ENCODE measurements at places on chromosomes 2 and 18.
A peak's percentile ranks its signal among the peaks of the same experiment; 100 is the strongest.

DNA sequence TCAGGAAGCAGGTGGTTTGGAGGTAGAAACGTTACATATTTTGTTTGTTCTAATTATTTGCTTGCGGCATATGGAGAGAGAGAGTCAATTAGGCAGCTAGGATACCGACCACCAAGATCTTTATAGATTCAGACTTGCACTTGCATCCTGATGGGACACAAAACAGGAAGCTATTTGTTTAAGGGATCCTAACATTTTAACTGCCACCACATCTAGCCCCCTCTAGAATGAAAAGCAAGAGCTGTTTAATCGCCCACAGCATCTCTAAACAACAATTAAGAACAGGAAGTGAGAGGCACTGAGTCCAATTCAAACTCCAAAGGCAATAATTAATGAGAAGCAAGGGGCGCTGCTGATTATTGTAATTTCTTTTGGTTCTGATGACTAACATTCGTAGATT lies 182.0 kb upstream of the LINC00305 start:
- no peak for DNase-seq

- peak; percentile 78 for DNase-seq
Measured at GRCh38 chr2:47058003-47058931, 96.8 kb downstream of the STPG4 start.

- DNase-seq: no peak
Measured at GRCh38 chr2:144198116-144198515, 321.8 kb downstream of the ZEB2 start.

GRCh38 chr2:234083572-234084348 lies 33.3 kb downstream of the SPP2 start:
- no peak for DNase-seq

DNA sequence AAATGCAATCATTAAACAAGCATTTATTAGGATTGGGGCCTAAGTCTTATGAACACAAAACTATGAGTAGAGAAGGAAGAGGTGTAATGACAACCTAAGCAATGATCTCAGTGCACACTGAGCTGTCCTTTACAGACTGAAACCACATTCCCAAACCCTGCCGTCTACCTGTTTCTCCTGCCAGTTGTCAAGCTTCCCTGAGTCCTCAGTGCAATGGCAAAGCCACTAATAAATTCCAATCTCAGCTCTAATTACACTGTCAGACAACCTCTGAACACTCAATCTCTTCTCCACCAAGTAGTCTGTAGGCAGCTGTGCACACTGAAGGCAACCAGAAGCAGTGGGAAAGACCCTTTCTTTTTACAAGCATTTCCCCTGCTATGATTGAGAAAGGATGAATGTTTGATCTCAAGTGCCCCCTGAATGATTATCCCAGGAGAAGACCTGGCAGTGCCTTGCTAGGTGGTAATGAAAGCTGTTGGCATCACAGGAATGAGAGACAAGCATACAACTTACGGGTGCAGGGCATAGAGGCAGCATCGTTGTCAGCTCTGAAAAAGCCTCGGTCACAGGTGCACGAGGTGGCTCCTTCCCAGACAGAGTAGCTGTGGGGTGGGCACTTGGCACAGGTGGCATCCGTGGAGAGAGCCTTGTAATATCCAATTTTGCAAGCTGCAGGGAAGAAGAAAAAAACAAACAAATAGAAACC lies 71.4 kb downstream of the EPHA4 start:
- DNase-seq: no peak

DNA sequence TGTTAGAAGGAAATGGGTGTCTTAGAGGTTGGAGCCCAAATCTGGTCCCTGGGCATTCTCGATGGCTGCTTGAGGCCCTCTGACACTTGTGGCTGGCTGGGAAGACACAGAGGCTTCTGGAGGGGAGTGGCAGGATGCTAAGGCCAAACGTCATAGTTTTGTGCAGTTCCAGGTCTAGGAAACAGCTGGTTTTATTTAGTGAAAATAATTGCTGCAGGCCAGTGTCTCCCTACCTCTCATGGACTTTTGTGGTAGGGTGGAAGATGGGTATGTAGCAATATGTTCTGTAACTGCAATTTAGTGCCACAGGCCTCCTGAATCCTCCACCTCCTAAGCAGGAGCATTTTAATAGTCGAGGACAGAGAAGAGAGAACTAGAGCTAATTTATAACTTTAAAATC lies 32.2 kb upstream of the SPRED2 start:
- DNase-seq: no peak

DNA sequence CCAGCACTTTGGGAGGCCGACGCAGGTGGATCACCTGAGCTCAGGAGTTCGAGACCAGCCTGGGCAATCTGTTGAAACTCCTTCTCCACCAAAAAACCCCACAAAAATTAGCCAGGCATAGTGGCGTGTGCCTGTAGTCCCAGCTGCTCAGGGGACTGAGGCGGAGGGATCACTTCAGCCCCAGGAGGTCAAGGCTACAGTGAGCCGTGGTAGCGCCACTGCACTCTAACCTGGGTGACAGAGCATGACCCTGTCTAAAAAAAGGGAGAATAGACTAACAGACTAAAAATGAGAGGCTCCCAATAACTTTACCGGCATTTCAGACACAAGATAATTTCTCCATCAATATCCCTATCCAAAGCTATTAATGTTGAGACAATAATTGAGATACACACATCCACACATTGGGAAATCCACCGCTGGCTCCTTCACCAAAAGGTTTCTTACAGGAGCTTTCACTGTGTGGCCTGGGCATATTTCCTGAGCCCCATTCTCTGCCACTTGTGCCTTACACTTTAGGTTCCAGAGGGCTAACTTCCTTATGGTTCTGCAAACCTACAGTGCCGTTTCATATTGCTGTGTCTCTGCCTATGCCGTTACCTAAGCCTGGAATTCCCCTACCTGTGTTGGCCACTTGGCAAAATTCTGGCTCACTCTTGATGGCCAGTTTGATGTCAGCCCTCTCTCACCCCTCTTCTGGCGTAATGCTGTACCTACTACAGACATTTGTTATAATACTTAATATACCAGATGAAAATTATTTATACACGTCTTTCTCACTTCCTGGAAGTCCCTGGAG lies 115.8 kb upstream of the ZFP36L2 start:
- DNase-seq: no peak

- peak; percentile 23 for DNase-seq
Measured at GRCh38 chr2:105768961-105769452, 24.3 kb downstream of the NCK2 start.

- no peak for DNase-seq
Measured at GRCh38 chr18:73409242-73409641, 541.5 kb upstream of the NETO1 start.

GRCh38 chr2:126370201-126370600 lies 285.8 kb upstream of the GYPC start:
- DNase-seq: no peak

DNA sequence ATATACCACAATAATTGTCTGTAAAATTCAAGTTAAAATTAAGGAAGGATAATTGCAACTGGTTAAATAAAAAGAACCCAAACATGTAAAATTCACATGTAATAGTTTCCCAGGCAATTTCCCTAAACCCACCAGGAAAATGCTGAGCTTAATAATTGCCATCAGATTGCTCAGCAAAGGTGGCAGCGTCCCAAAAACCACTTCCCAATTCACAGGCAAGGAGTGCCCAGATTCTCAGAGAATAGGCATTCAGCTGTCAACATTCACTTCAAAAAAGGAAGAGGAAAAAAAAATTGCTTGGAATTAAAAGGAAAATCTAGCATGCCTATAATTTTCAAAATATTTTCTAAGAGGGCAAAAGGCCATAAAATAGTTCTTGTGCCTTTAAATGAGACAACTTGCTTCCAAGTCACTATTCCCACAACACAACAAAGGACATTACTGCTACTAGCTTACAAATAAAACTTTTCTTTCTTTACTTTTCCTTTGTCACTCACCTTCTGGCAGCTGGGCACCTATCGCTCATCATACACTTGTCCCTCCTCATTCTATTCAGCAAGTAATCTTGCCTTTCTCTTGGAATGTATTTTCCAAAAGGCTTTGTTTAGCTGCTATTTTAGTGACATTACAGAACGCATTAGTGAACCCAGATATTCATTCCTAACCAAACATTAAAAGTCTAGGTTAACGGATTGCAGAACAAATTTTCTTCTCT lies 15.2 kb downstream of the SRBD1 start:
- no peak for DNase-seq

- DNase-seq: no peak
Measured at GRCh38 chr2:49342156-49342555, 187.8 kb upstream of the FSHR start.

GRCh38 chr2:235506291-235506996 lies 12.6 kb downstream of the AGAP1 start:
- no peak for DNase-seq

DNA sequence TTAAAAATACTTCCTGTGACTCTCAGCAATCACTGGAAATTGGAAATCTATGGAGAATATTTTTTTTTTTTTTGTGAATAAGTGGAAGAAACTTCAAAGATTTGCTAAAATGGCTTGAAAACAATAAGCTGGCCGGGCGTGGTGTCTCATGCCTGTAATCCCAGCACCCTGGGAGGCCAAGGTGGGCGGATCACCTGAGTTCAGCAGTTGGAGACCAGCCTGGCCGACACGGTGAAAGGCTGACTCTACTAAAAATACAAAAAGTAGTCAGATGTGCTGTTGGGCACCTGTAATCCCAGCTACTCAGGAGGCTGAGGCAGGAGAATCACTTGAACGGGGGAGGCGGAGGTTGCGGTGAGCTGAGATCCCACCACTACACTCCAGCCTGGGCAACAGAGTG lies 155.5 kb upstream of the CAVIN2 start:
- no peak for DNase-seq

GRCh38 chr2:241895712-241896641 lies 26.4 kb downstream of the RTP5 start:
- peak; percentile 61 for DNase-seq

DNA sequence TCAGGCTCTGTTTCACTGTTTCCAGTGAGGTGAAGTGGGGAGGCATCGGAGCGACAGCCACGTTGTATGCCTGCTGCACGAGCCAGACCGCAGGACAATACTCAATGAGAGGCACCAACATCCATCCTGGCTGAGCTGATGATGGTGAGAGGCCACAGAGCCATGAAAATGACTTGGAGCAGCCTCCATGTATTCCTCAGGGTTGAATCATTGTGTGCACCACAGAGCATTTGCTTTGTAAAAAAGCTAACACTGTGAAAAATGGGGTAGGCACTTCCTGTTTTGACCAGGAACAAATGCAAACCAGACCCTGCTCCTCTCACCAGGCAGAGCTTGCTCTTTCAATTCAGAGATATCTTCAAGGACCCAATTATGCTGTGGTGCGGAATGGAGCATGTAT lies 87.2 kb downstream of the LPIN1 start:
- no peak for DNase-seq

- no peak for DNase-seq
Measured at GRCh38 chr2:115549611-115550130, 1107.2 kb downstream of the DPP10 start.
